GM23338 (cell line): ENCODE measurements at places on chromosomes 11 and 22. TPM values are rescaled to one million over a fixed set of nuclear protein-coding genes. Genes with fewer than 3 reads are reported as not detected.

The MIAT gene
- total RNA-seq, result 51.4 and 63.6 TPM in 2 replicates

The ARHGAP8 gene
- 45.4 and 62.8 TPM in 2 replicates for total RNA-seq

The RIC8A gene
- total RNA-seq, result 65.5 and 81.3 TPM in 2 replicates

The POU2AF2 gene
- not detected in 2 replicates for total RNA-seq

The MN1 gene
- 6.8 and 7.2 TPM in 2 replicates for total RNA-seq

The KDM4E gene
- not detected in 2 replicates for total RNA-seq

The OR4S1 gene
- total RNA-seq, result not detected in 2 replicates

The TMPRSS13 gene
- 0.08 and 0.31 TPM in 2 replicates for total RNA-seq

The OR52E8 gene
- total RNA-seq, result 0.21 TPM in 1 of 2 replicates, not detected in the other

The SOX10 gene
- total RNA-seq, result 2.1 and 2.3 TPM in 2 replicates

The TEX12 gene
- 0.35 TPM in 1 of 2 replicates, not detected in the other for total RNA-seq

The RAB6A gene
- 107 and 127 TPM in 2 replicates for total RNA-seq

The C11orf16 gene
- not detected in 2 replicates for total RNA-seq

The ARRB1 gene
- 11.1 and 17.0 TPM in 2 replicates for total RNA-seq

The MS4A12 gene
- total RNA-seq, result 0.21 TPM in 1 of 2 replicates, not detected in the other

The OR10V1 gene
- total RNA-seq, result not detected in 2 replicates

The CYP2D6 gene
- total RNA-seq, result 0.27 and 1.3 TPM in 2 replicates

The IRAG1 gene
- total RNA-seq, result 2.5 and 2.7 TPM in 2 replicates

The OR8A1 gene
- total RNA-seq, result not detected in 2 replicates

The TMEM25 gene
- 17.7 and 25.4 TPM in 2 replicates for total RNA-seq

The RIMBP3C gene
- 1.1 and 1.6 TPM in 2 replicates for total RNA-seq

The TMPRSS4 gene
- 0.04 and 0.10 TPM in 2 replicates for total RNA-seq

The MS4A15 gene
- not detected in 2 replicates for total RNA-seq

The GLYAT gene
- 0.10 TPM in 1 of 2 replicates, not detected in the other for total RNA-seq

The DMC1 gene
- 5.0 and 8.0 TPM in 2 replicates for total RNA-seq

The CCDC116 gene
- 0.14 TPM in 1 of 2 replicates, not detected in the other for total RNA-seq

The NRIP3 gene
- 7.9 and 8.0 TPM in 2 replicates for total RNA-seq

The ANGPTL5 gene
- total RNA-seq, result not detected in 2 replicates

The RASSF10 gene
- 1.8 and 4.0 TPM in 2 replicates for total RNA-seq

The GRAP2 gene
- 0.42 TPM in 1 of 2 replicates, not detected in the other for total RNA-seq

The BTBD18 gene
- 0.08 TPM in 1 of 2 replicates, not detected in the other for total RNA-seq

The MOV10L1 gene
- 0.62 and 0.73 TPM in 2 replicates for total RNA-seq

The C1QTNF4 gene
- total RNA-seq, result 6.6 TPM in 2 replicates
